NCI-H1048 (cell line): ENCODE measurements at places on chromosomes 13 and 19.

DNA sequence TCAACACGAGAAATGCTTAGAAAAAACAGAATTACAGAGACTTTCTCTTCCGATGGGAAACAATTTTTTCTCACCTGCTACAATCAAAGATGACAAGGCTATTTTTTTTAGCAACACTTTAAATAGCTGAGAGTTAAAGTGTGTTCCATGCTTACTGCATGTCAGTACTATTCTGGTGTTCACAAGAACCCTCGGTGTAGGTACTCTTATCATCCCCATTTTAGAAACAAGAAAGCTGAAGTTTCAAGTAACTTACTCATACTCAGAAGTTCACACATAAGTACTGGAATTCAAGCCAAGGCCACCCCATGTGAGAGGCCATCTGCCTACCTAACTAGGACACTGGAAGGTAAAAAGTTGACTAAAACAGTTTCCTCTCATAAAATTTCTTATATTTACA, 9.0 kb upstream of the TNFRSF19 start:
- DNase-seq, result no peak

- DNase-seq, result no peak
Measured at GRCh38 chr13:45879666-45880065, 28.1 kb upstream of the SIAH3 start.

- no peak for DNase-seq
Measured at GRCh38 chr13:89455741-89456140, 1784.6 kb downstream of the SLITRK5 start.

DNA sequence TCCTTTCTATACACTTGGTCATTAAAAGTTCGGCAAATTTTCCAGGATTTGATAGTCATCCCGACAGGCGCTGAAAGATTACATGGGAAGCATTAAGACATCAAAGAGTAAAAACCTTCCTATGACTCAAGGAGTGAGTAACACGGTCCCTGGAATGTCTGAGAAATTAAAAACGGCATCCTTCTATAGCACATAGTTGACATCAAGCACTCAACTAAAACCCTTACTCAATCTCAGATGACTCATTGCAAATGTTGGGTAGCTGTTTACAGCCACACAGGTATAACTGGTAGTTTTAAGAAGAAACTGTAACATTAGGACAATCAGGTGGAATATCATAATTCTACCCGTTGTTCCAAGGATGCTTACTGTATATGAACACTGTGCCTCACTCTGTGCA, 6.4 kb upstream of the LGALS13 start:
- DNase-seq, result no peak

GRCh38 chr13:37492075-37492474, 106.5 kb downstream of the POSTN start:
- no peak for DNase-seq

GRCh38 chr13:75547917-75548316, 1.7 kb upstream of the UCHL3 start:
- DNase-seq, result no peak

DNA sequence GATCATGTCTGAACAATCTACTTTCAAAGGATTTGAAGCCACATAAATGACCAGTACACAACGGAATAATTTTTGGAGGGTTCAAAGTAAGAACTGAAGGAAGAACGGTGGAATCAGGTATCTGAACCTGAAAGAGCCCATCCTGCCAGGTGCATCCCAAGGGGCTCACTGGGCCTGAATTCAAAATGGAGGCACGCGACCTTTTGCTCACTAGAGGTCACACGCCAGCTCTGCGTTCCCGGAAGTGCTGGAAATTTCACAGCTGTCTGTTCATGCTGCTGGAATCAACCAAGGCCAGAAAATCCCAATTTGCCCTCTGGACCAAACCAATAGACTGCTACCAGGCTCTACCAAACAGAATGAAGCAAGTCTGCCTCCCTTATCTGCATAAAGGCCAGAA, 4.2 kb upstream of the RASA3 start:
- DNase-seq, result no peak

GRCh38 chr19:18590273-18591272, 2.0 kb downstream of the REX1BD start:
- peak; percentile 80 for DNase-seq

DNA sequence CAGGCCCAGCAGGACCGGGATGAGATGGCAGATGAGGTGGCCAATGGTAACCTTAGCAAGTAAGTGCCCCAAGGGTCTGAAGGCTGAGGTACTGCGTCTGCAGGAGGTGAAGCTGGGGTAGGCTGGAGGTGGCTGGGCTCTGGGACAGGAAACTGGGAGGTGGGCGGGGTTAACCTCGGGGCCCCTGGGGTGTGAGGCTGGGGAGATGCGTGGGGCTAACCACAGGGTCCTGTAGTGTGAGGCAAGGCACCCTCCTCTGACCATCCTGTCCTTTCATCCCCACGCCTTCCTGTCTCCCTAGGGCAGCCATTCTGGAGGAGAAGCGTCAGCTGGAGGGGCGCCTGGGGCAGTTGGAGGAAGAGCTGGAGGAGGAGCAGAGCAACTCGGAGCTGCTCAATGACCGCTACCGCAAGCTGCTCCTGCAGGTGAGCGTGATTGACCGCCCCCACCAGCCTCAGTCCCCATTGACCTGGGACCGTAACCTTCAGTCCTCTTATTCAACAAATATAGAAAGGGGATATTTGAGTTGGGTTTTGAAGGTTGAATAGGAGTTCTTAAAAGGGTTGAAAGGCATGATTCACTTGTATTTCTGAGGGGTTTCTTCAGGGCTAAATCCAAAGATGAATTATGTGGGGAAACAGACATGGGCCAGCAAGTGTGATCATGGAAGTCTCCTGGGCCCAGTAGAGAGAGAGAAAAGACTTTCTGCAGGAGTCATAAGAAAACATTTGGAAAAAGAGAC, 35.7 kb downstream of the KCNC3 start:
- DNase-seq, result no peak

- DNase-seq, result no peak
Measured at GRCh38 chr19:18513868-18514267, 8.0 kb downstream of the ELL start.

GRCh38 chr13:106284358-106284757, 251.1 kb downstream of the EFNB2 start:
- DNase-seq, result no peak

- DNase-seq, result no peak
Measured at GRCh38 chr19:2282062-2282861, at the start of gene PEAK3. Gene PEAK3 (minus strand): TSS chr19:2282175. CDS start chr19:2280931, 1,244 bp downstream.

GRCh38 chr13:39749528-39749927, 94.1 kb downstream of the COG6 start:
- no peak for DNase-seq

DNA sequence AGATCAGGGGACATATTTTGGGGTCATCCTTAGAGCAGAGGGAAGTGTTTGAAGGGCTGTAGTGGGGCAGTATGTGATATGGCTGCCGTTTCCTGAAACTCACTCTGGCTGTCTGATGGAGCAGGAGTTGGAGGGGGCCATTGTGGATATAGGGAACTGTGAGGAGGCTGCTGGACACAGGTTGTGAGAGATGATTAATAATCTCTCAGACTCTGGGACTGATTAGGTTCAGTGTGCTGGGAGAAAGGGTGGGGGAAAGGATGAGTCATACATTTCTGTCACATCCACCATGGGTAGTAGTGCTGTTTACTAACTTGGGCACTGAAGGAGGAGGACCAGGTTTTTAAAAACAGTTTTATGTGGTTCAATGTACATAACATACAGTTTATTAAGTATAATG, 4.8 kb downstream of the B3GLCT start:
- no peak for DNase-seq

- DNase-seq, result no peak
Measured at GRCh38 chr13:45773944-45774343, 71.8 kb downstream of the CBY2 start.

DNA sequence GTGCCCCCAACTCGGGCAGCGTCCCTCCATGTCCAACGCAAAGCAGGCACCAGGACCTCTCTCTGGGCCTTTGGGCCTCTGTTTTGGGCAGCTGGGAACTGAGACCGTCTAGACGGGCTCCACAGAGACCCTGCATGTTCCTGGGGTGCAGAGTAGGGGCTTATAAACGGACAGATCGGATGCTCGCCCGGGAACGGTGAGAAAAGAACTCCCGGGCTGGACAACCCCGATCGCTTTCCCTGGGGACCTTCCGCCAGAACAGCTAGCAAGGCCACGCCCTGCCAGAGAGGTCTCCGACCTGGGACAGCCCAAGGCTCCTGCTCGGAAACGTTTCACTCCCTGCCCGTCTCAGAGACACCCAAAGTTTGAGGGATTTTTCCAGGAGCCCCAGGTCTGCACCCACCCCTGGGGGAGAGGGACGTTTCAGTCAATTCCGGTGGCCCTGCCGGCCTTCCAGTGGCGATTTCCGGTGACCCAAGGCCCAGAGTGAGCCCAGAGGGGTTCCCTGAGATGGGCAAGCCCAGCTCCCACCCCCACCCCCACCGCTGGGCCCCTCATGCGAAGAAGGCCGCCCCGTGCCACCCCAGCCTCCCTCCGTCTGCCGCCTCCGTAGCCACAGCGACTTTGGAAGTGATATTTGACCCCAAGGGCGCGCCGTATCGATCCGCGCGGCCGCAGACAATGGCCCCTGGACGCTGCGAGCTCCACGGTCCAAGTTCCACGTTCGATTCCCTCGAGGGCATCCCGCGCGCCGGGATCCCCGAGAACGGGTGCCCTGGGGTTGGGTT, 1.7 kb downstream of the NR2F6 start:
- DNase-seq, result no peak

- no peak for DNase-seq
Measured at GRCh38 chr19:47417746-47418691, 1.3 kb downstream of the MEIS3 start.

GRCh38 chr19:51489113-51489512, 10.8 kb downstream of the CEACAM18 start:
- no peak for DNase-seq

- DNase-seq, result no peak
Measured at GRCh38 chr19:5547881-5548280, 19.9 kb downstream of the TINCR start.

DNA sequence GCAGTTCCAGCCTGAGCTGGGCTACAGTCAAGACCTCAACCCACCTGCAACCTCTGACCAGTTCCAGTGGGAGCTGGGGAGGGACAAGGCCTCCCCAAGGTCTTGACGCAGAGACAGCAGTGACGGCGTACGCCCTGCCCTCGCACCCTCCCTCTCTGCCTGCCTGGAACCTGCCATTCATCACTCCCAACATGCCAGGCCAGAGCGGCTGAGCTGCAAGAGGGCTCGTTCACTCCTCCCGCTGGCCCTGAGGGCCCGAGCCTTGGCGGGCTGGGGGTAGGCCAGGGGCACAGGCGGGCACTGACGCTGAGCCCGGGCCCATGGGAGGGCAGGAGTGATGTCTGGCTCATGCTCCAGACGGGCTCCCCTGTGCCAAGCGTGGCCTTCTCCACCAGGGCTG, 8.2 kb downstream of the NDUFA11 start:
- no peak for DNase-seq

- no peak for DNase-seq
Measured at GRCh38 chr19:12834976-12835757, 788 bp upstream of the RTBDN start.

- DNase-seq, result no peak
Measured at GRCh38 chr19:8610936-8611300, 403 bp upstream of the ADAMTS10 start.

DNA sequence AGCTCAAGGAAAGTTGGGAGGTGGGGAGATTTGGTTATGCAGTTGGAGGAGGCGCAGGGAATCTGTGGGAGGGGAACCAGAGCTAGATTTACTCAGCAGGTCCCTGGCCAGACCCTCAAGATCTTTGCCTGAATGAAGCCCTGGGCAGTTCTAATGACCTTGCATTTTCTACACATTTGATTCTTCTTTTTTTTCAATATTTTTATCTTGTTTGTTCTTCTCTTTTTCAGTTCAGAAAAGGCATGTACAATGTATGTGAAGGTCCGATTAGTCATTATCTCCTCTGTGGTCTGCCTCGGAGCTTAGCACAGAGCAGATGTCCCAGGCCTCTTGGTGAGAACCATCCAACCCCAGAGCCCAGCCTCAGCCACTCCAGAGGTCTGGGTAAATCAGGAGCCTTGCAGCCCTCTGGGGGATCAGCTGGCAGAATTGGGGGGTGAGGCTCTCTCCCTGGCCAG, 24.2 kb downstream of the SERP2 start:
- DNase-seq, result no peak

DNA sequence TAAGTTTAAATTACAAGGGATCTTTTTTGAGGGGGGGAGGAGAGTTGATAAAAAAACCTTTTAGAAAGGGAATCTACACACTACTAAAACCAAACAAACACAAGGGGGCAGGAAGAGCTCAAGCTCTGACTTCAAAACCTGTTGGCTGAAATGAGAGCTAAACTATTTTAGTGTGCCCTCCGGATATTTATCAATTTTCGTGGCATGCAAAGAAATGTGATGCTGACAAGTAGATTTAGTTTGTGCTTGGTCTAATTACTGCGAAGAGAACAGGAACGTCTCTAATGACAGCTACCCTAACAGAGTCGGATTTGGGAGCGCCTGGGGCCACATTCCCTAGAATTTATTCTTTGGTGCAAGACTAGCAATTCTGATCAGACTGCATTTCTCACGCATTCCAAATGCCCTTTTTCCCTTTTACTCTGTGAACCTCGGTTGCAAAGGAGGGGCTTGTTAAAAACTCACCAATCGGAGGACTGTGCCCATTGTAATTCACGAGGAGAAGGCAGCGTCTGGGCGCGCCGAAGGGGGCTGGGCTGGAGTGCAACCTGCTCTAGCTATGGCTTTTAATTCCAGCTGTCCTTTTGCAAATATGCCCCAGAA, 802 bp upstream of the FREM2 start:
- peak; percentile 56 for DNase-seq
